ENCODE measurements at places on chromosomes 11 and 22. TPM values are rescaled to one million over a fixed set of nuclear protein-coding genes. Genes with fewer than 3 reads are reported as not detected.

GRCh38 chr11:44651535-44652155, 75.1 kb upstream of the TSPAN18 start:
- peaks cover 5% of the 10 kb centered on the region for H3K36me3 ChIP-seq
- H3K4me3 ChIP-seq: no peak overlapping the region
- peaks cover 17% of the 10 kb centered on the region for H3K4me1 ChIP-seq
- peaks cover 2% of the 10 kb centered on the region for H3K27me3 ChIP-seq

- peaks cover 4% of the 10 kb centered on the region for H3K4me1 ChIP-seq
- no peaks in the 10 kb centered on the region for H3K27me3 ChIP-seq
- DNase-seq: no peak
Measured at GRCh38 chr11:113521737-113522517, 46.7 kb upstream of the DRD2 start.

DNA sequence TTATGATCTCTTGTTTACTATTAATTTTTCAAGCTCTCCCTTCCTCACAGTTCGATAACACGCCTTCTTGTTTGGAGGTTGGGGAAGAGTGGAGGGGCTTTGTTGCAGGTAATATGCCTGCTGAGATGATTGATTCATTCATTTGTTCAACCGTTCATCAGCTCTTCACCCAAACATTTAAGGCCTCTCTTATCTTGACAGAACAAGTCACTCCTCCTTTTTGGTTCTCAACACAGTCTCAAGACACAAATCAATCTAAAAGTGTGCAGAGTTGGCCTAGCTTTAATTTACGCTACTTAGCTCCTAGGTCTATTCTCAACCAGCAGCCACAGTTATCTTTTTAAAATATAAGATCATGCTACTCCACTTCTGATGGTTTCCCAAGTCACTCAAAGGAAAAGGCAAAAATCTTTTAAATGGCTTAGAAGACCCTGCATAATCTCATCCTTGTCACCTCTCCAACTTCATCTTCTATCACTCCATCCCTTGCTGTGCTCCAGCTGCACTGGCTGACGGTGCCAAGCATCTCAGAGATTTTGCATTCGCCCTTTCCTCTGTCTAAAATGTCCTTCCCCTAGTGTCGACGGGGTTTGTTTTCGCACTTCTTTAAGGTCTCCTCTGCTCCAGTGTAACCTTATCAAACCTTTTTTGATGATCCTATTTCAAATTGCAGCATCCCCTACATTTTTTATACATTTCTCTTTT, 60.3 kb downstream of the AMBRA1 start:
- H3K4me1 ChIP-seq: peaks cover 21% of the 10 kb centered on the region
- H3K36me3 ChIP-seq: no peaks in the 10 kb centered on the region
- no peak overlapping the region for H3K27ac ChIP-seq
- no peak for DNase-seq

GRCh38 chr22:22061085-22062077, 78.8 kb upstream of the TOP3B start:
- H3K4me3 ChIP-seq: no peak overlapping the region
- no peak for DNase-seq
- H3K36me3 ChIP-seq: no peaks in the 10 kb centered on the region
- H3K27ac ChIP-seq: peak overlapping the region; percentile 85

- peaks cover 31% of the 10 kb centered on the region for H3K4me1 ChIP-seq
- no peak within 1 kb of the TSS for H3K27ac ChIP-seq
- peak; percentile 14 for DNase-seq
- peak within 1 kb of the TSS; percentile 80 for H3K4me3 ChIP-seq
- no peaks in the 10 kb centered on the region for H3K36me3 ChIP-seq
Measured at GRCh38 chr11:20668844-20669819, at the start of gene NELL1. TSS of gene NELL1 (plus strand) at chr11:20669586.

DNA sequence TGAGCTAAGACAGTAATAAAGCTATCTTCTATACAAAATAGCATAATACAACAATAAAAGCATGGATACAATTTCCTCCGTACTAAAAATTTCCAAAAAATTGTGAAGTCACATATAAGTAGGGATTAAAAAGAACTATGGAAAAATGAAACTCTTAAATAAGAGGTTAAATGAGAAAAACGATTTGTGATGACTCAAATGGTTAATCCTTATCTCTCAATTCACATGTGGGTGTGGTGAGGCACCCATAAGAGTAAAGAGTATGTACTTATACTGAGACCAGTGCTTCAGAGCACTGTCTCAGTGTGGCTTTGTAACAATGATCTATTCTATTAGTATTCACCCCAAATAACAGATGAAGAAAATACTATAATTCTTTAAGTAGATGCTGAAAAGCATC, 25.0 kb upstream of the CCDC34 start:
- H3K27me3 ChIP-seq: no peaks in the 10 kb centered on the region
- H3K4me1 ChIP-seq: peaks cover 58% of the 10 kb centered on the region
- H3K36me3 ChIP-seq: peaks cover 9% of the 10 kb centered on the region
- H3K4me3 ChIP-seq: no peak overlapping the region
- H3K27ac ChIP-seq: no peak overlapping the region

DNA sequence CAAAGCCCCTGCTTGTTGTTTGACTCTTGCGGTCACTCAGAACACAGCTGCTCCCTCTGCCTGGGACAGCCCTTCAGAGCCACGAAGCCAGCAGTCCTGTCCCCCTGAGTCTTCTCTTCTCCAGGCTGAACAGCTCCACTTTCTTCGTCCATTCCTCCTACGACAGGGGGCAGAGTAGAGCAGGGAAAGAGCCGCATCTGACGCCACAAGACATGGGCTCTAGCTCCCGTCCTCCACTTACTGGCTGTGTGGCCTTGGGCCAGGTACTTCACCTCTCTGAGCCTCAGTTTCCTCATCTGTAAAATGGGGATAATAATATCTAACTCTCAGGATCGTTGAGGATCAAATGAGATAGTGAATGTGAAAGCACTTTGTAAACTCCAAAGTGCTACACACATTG, 29.9 kb downstream of the CHRDL2 start:
- no peak for DNase-seq
- H3K27me3 ChIP-seq: peaks cover 3% of the 10 kb centered on the region
- no peak overlapping the region for H3K4me3 ChIP-seq
- no peaks in the 10 kb centered on the region for H3K36me3 ChIP-seq

DNA sequence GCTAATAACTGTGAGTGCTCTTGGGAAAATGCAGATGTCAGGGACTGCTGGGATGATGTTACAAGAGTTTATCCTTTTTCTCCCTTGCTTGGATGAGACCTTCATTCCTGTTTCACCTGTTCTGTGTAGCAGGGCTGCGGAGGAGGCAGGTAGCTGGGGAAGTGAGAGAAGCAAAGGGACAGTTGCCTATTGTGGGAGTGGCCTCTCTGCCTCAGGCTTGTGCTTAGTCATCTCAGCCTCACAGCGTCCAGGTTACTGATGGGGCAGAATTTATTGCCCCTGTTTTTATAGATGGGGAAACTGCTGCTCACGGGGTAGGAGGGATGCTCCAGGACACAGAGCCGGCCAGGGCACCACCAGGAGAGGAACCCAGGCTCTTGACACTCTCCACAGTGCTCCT, 1.7 kb downstream of the STX3 start:
- H3K4me1 ChIP-seq: peaks cover 14% of the 10 kb centered on the region
- DNase-seq: no peak
- H3K36me3 ChIP-seq: no peaks in the 10 kb centered on the region

- H3K27me3 ChIP-seq: peaks cover 7% of the 10 kb centered on the region
- H3K36me3 ChIP-seq: no peaks in the 10 kb centered on the region
- no peak overlapping the region for H3K4me3 ChIP-seq
- no peak overlapping the region for H3K27ac ChIP-seq
Measured at GRCh38 chr11:120545813-120546212, 34.3 kb downstream of the GRIK4 start.

DNA sequence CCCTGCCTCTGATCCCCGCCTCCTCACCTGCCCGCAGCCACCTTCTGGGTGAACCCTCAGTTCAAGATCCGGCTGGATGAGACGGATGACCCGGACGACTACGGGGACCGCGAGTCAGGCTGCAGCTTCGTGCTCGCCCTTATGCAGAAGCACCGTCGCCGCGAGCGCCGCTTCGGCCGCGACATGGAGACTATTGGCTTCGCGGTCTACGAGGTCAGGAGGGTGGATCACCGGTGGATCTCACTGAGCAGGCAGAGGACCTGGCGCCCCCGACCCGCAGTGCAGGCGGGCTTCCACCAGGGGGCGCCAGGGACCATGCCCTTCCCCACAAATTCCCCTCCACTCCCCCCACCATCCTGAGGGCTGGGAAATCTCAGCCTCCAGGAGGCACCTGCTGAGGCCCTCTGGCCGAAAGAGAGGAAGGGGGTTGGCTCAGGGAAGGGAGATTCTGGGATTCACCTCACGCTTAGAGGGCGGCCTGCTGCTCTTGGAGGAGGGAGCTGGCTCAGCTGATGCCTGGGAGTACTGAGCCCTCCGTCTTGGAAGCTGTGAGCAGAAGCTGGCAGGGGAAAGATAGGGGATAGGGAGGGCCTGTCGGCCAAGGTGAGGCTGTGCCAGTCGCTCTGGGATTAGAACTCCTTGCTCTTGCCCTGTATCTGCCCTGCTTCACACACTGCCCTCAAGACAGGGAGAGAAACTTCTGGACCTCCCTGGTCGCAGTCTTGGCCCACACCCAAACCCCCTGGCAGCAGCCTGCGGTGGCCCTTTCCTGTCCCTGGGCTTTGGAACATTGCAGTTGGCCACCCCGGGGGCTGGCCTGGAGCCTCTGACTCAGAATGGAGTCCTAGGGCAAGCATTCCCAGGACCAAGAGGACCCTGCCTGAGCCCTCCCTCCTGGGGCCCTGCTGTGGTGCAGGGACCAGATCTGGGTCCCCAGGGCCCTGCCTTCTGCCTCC, 23.2 kb downstream of the CAPN1 start:
- no peaks in the 10 kb centered on the region for H3K27me3 ChIP-seq
- no peaks in the 10 kb centered on the region for H3K36me3 ChIP-seq
- no peak overlapping the region for H3K4me3 ChIP-seq

GRCh38 chr11:78040691-78041379, 17.8 kb upstream of the KCTD14 start:
- H3K4me1 ChIP-seq: peaks cover 17% of the 10 kb centered on the region
- H3K27ac ChIP-seq: no peak overlapping the region
- H3K36me3 ChIP-seq: no peaks in the 10 kb centered on the region
- no peak overlapping the region for H3K4me3 ChIP-seq

DNA sequence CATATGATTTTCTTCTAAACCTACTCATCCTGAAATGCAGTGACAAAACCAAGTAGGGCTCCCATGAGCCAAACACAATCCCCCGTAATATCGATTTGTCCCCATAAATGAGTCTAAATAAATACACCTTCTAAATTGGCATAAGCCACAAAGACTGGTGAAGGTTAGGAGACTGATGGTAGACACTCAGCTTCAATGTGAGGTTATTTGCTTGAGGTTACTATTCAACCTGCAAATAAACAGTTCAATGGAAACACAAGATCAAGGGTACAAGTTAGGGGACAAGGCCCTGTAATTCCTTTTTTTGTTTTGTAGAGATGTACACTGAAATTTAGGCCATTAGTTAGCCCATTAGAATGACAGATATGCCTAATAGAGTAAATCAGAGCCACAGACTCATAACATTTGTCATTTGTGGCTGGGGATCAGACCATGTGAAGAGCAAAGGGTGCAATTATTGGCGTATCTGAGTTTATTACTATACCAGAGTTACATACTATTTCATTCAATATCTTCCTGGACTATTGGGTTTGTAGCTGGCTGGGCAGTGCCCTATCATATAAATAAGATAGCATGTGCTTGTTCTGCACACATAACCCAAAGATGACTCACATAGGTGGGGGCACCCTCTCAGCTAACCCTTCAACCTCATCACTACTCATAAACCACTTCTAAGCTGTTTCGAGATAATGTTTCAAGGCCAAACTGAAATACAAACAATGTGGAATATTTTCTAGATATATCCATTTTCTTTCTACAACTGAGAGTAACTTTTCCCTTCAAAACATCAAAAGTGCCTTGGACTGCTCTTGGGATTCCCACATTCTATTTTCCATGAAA, 695.3 kb downstream of the KCNA4 start:
- no peak overlapping the region for H3K4me3 ChIP-seq
- H3K4me1 ChIP-seq: no peaks in the 10 kb centered on the region
- H3K36me3 ChIP-seq: no peaks in the 10 kb centered on the region
- DNase-seq: no peak
- no peak overlapping the region for H3K27ac ChIP-seq

Gene PATE2
- total RNA-seq: 0.70 TPM

Gene VWA5A
- total RNA-seq: 6.1 TPM

Gene HSCB
- 14.3 TPM for total RNA-seq

Gene RANGAP1
- 121 TPM for total RNA-seq

Measured in neural crest cell (in vitro differentiated cells).